ENCODE measurements at places on chromosomes 2 and 18.

GRCh38 chr2:137179542-137179941 is 414.2 kb downstream of the THSD7B start:
- DNase-seq = no peak

DNA sequence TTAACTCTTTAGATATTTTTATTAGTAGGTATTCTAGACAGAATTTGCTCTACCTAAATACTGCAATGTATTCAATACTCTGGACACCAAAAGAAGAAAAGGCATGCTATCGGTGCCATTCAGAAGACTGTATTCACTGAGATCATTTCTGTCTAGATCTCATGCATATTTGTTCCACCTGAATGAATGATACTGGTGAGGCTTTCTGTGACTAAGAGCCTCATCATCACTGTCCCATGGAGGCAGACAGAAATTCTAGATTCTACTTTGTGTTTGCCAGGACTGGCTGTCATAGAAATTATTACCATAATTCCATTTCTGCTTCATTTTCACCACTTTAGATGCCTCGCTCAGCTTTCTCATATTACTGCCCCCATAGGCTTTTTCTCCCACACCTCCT is 340.7 kb downstream of the MBD2 start:
- no peak for DNase-seq

GRCh38 chr2:241882091-241882625 is 12.6 kb downstream of the RTP5 start:
- no peak for DNase-seq

GRCh38 chr2:171702781-171703556 is 15.7 kb downstream of the DYNC1I2 start:
- no peak for DNase-seq

DNA sequence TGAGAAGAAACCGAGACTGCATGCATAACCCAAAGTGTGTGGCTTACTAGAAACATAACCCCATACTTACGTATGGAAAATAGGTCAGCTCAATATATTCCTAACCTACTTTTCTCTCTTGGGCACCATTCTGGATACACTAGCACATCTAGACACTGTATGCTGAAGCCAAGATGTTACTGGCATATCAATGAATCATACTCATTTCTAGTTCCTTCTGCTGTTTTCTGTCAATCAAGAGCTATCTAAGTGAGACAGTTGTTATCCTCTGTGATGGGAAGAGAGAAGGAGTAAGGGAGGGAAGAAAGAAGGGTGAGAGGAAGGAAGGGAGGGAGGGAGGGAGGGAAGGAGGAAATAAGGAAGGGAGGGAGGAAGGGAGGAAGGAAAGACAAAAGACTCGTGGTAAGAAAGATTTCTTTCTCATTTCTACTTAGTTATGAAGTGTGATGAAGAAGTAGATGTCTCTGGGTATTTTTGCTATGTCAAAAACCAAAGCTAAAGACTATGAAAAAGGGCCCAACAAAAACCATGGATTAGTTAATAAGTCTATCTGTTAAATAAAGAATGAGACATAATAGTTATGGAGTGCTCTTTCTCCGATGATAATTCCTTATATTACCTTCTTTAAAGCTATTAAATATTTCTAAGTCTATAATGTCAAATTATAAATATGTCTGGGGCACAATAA is 248.4 kb downstream of the ZNF521 start:
- DNase-seq = no peak
